ENCODE measurements at places on chromosomes 2 and 18.

GRCh38 chr2:236124182-236124893 lies 43.8 kb downstream of the GBX2 start:
- no peak for DNase-seq

DNA sequence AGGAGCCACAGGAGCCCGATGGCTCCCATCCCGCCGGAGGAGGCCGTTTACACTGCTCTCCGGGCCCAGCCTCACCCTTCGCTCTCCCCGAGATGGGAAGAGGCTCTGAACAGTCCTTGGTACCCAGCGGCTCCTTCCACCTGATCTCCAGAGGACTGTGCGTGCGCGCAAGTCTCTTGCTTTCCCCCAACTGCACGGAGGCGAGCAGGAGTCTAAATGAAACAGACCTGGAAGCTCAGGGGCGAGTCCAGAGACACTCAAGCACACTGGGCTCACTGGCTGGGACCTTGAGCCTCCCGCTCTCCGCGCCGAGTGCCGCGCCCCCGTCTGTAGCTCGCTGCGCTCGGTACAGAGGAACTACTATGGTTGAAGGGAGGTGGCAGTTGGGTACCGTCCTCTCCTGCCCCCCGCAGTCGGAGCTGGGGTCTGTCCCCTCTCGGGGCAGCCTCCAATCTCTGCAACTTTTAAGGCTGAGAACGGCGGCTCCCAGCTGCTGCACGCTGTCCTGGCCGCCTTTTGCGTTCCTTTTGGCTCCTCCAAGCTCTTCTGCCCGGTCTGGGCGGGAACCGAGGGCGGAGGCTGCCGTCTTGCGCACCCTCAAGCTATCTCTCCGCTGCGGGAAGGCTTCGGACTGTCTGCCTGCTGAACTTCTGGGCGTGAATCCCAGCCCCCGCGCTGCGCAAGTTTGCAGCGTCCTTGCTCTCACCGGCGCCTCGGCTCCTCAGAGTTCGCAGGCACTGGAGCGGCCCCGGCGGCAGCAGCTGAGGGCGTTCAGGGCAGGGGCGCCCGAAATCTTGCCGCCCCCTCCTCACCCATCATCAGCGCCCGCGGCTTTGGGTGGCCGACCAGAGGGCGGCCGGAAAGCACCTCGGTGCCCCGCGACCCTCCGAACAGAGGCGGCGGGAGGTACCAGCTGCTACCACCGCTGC lies 491 bp downstream of the ALK start:
- no peak for DNase-seq

DNA sequence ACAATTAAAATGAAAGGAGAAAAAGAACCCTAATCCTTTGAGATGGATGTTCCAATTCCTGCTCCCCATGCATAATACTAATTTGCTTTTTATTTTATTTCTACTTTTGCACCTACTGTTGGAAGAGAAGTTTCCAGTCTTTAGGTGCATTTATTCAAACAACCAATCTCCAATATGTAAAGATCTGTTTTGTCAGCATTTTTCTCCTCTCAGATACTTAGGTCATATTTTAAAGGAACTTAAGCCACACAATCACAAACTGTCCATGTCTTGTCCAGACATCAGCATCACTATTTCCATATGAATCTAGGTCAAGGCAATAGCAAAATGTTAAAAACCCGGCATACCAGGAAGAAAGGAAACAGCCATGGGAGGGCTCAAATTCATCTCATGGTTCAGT lies 1023.2 kb downstream of the BCL11A start:
- no peak for DNase-seq

DNA sequence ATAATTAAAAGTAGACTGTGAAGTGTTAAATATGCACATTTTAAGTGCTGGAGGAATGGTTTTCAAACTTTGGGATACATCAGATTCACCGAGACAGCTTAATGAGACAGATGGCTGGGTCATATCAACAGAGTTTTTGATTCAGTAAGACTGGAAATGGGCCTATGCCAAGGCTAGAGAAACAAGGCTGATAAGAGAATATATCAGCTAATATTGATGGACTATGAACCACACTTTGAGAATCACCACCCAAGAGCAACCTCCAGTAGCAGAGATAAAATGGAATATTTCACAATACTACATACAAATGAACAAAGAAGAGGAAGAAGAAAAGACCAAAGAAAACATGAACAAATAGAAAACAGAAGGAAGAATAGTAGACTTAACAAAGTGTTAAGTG lies 450.2 kb upstream of the KLHL29 start:
- DNase-seq, result no peak

GRCh38 chr18:7987284-7987976 lies 420.3 kb downstream of the PTPRM start:
- DNase-seq, result no peak

- DNase-seq, result no peak
Measured at GRCh38 chr2:54212456-54212855, 43.6 kb downstream of the TSPYL6 start.

DNA sequence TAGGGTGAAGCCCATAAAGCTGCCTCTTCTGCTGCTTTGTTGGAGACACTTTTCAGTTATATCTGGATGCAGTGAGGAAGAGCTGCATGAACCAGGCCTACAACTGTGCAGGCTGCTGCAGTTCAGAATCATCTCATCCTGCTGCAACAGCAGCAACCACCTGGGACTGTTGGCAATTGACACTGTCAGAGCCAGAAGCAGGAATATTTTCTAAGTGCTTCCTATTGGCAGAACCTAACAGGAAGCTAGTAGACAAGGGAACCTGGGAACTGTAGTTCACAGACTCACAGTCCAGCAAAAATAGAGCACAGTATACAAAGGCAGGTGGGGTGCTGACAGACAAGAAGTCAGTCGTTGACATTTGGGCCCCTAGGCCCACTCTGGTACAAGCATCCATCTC lies 452.9 kb upstream of the SPRED2 start:
- DNase-seq, result no peak

GRCh38 chr2:43183743-43184142 lies 42.7 kb downstream of the ZFP36L2 start:
- DNase-seq, result no peak

DNA sequence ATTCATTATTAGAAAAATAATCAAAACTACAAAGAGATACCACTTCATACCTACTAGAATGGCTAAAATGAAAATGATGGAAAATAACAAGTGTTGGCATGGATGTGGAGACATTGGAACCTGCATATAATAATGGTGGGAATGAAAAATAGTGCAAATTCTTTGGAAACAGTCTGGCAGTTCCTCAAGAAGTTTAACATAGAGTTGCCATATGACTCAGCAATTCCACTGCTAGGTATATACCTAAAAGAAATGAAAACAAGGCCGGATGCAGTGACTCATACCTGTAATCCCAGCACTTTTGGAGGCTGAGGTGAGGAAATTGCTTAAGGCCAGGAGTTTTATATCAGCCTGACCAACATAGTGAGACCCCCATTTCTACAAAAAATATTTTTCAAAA lies 41.6 kb upstream of the ACYP2 start:
- DNase-seq, result no peak

- DNase-seq, result no peak
Measured at GRCh38 chr2:20796374-20796791, 26.5 kb downstream of the LDAH start.

DNA sequence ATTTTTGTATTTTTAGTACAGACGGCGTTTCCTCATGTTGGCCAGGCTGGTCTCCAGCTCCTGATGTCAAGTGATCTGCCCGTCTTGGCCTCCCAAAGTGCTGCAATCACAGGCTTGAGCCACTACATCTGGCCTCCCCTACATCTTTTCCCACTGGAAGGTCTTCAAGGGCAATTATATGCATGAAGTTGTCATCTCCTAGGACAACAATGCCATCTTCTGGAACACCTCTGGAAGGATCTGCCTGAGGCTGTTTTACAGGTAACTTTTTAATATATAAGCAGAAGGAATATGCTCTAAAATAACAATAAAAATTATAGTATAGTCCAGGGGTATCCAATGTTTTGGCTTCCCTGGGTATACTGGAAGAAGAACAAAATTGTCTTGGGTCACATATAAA lies 321.4 kb downstream of the AFF3 start:
- no peak for DNase-seq

- DNase-seq, result no peak
Measured at GRCh38 chr2:165454905-165455304, 14.6 kb upstream of the CSRNP3 start.

DNA sequence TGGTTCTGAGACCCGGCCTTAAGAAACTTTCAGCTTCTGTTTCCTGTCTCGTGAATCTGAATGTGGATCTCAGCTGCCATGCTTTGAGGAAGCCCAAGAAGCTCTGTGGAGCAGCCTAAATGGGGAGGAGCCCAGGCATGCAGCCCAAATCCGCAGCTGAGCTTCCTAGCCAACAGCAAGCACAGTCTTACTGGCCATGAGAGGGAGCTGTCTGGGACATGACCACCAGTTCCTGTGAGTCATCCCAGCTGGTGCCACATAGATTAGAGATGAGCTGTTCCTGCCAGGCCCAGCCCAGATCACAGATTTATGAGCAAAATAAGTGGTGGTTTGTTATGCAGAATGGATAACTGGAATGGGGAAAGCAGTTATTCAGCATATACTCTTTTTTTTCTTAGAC lies 224.4 kb upstream of the APCDD1 start:
- DNase-seq, result no peak

DNA sequence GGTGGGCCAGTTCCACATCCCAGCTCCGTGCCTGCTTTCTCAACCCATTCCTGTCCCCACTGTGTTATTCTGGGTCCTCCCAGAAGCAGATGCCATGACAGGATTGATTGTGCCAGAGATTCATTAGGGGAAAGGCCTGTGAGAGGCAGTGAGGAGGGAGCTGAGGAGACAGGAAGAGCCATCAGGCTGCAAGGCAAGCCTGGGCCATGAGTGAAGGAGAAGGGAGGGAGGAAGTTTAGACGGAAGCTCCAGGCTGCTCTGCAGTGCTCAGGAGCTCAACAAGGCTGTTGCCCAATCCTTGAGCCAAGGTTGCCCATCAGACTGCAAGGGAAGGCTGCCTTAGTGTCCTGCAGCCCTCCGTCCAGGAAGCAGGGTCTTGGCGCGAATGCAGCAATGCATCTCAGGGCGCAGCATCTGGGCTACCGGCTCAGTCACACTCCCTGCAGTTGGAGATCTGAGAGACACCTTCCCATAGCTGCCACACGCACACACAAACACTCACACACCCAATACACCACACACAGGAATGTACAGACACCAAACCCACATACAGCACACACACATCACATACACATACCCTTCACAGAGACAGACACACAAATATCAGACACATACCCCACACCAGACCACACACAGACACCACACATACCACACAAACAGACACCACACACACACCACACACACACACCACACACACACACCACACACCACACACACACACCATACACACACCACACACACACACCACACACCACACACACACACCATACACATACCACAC lies 139.5 kb upstream of the NDUFV2 start:
- DNase-seq, result no peak

GRCh38 chr2:137706786-137707613 lies 257.3 kb upstream of the HNMT start:
- DNase-seq, result no peak

- no peak for DNase-seq
Measured at GRCh38 chr2:108324531-108325255, 36.0 kb downstream of the SULT1C2 start.

DNA sequence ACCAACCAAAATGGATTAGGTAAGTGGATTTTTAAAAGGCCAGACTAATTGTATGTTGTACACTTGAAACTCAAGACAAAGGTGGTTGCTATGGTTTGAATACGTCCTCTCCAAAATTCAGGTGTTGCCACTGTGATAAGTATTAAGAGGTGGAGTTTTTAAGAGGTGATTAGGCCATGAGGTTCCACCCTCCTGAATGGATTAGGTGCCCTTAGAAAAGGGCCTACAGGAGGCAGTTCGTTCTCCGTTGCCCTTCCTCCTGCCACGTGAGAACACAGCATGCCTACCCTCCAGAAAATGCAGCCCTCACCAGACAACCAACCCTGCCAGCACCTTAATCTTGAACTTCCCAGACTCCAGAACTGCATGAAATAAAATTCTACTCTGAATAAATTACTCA lies 51.2 kb downstream of the CHMP3 start:
- no peak for DNase-seq
